ENCODE measurements at places on chromosomes 1 and 21. TPM values are rescaled to one million over a fixed set of nuclear protein-coding genes. Genes with fewer than 3 reads are reported as not detected.
A peak's percentile ranks its signal among the peaks of the same experiment; 100 is the strongest.

The UTP25 gene
- total RNA-seq = 4.6 TPM

The LCE1D gene
- total RNA-seq = not detected

The MTMR11 gene
- total RNA-seq = 2.6 TPM

The DESI2 gene
- total RNA-seq = 25.9 TPM

The CFHR5 gene
- not detected for total RNA-seq

The PGLYRP4 gene
- not detected for total RNA-seq

The TMEM54 gene
- 9.9 TPM for total RNA-seq

DNA sequence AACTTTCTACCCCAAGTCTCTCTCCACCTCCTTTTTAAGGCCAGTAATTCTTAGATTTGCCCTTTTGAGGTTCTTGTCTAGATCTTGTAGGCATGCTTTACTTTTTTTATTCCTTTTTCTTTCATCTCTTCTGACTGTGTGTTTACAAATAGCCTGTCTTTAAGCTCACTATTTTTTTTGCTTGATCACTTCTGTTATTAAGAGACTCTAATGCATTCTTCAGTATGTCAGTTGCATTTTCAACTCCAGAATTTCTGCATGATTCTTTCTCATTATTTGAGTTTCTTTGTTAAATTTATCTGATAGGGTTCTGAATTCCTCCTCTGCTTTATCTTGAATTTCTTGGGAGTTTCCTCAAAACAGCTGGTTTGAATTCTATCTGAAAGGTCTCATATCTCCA is 30.9 kb downstream of the XPR1 start:
- DNase-seq = no peak
- peaks cover 26% of the 10 kb centered on the region for H3K36me3 ChIP-seq
- H3K27me3 ChIP-seq = peaks cover 2% of the 10 kb centered on the region
- no peak overlapping the region for H3K4me3 ChIP-seq

DNA sequence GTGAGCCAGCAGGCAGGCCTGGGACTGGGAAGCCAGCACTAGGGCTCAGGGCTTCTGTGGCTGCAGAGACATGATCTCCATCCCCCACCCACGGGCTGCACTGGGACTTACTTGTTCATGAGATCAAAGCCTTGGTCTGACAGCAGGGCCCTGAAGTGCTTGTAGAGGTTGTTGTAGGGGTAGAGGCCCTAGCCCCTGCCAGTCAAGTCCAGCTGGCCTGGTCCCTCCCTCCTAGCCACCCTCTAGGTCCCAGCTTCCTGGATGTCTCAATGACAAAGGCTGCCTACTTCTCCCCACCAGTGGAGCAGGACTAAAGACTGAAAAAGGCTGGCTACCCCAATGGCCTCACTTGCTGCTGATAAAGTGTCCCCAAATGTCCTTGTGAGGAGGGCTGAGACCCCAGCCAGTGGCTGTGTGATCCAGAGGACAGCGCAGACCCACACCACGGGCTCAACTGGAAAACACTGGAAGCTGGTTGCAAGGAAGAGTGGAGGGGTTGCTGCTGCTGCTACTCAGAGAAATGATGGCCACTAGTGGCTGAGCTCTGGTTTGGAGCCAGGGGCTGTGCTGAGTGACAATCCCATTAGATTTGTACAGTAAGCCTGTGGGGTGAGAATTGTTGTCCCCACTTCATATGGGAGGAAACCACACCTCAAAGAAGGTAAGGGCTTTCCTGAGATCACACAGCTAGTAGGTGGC is 1.4 kb downstream of the HTR1D start:
- no peaks in the 10 kb centered on the region for H3K36me3 ChIP-seq
- H3K4me3 ChIP-seq = no peak overlapping the region
- H3K27me3 ChIP-seq = peaks cover 10% of the 10 kb centered on the region
- peaks cover 9% of the 10 kb centered on the region for H3K4me1 ChIP-seq
- DNase-seq = no peak
- H3K27ac ChIP-seq = no peak overlapping the region

DNA sequence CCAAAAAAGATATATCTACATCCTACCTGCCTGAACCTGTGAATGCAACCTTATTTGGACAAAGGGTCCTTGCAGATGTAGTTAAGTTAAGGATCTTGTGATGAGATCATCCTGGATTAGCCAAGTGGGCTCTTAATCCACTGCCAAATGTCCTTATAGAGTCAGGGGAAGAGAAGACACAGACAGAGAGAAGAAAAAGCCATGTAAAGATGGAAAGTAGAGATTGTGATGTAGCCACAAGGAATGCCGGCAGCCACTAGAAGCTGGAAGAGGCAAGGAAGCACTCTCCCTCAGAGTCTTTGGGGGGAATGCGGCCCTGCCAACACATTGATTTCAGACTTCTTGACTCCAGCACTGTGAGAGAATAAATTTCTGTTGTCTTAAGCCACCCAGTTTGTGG is 16.2 kb downstream of the HSD11B1 start:
- H3K4me1 ChIP-seq = no peaks in the 10 kb centered on the region
- H3K27ac ChIP-seq = no peak overlapping the region
- no peak overlapping the region for H3K4me3 ChIP-seq
- no peak for DNase-seq
- no peaks in the 10 kb centered on the region for H3K27me3 ChIP-seq
- no peaks in the 10 kb centered on the region for H3K36me3 ChIP-seq

DNA sequence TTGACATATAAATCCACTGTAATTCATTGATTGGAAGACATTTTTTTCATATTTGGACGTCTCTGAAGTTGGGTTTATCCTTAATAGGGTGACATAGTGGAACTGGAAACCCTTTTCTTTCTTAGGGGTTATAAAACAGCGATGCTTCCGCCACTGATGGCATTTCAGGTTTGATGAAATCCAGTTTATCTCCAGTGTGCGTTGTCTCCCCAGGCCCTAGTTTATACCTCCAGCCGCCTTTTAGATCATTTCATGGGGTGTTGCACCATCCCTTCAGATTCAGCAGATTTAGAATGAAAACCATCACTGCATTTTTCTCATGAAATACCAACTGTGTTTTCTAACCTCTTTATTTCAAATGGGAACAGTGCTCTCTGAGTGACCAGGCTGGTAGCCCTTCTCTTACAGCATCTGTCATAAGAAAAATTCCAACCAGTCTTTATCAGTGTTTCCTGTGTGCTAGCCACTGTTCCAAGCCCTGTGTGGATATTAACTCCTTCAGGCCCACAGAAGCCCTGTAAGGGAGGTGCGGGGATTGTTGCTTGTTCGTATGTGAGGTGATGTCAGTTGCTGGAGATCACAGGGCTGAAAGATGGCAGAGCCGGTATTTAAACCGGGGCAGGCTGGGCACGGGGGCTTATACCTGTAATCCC is 19.0 kb downstream of the H6PD start:
- H3K4me1 ChIP-seq = peaks cover 28% of the 10 kb centered on the region
- H3K27ac ChIP-seq = peak overlapping the region; percentile 35
- no peak for DNase-seq
- H3K4me3 ChIP-seq = no peak overlapping the region
- no peaks in the 10 kb centered on the region for H3K36me3 ChIP-seq

DNA sequence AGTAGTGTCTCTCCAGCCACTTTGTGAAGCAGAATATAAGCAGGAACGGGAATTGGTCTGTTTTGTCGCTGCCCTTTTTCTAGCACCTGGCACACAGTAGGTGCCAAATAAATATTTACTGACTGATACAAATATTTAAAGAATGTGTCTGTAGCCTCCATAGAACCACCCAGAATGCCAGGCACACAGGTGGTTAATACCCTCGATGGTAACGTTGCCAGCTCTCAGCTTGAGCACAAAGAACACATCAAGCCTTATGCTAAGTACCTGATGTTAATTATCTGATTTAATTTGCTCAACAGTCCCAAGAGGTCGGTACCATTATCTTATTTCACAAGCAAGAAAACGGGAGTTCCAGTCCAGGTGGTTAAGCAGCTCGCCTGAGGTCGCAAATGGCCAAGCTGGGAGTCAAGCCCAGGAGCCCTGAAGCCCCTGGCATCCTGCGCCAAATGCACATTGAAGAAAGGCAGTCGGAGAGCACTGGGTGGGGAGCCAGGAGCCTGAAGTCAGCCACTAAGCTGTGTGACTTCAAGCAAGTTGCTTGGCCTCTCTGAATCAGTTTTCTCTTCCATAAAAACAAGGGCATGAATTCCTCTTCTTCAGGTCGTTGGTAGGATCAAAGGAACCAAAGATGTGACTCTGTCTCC is 26.4 kb downstream of the HSPG2 start:
- DNase-seq = no peak
- H3K36me3 ChIP-seq = no peaks in the 10 kb centered on the region
- no peaks in the 10 kb centered on the region for H3K27me3 ChIP-seq
- no peak overlapping the region for H3K4me3 ChIP-seq

DNA sequence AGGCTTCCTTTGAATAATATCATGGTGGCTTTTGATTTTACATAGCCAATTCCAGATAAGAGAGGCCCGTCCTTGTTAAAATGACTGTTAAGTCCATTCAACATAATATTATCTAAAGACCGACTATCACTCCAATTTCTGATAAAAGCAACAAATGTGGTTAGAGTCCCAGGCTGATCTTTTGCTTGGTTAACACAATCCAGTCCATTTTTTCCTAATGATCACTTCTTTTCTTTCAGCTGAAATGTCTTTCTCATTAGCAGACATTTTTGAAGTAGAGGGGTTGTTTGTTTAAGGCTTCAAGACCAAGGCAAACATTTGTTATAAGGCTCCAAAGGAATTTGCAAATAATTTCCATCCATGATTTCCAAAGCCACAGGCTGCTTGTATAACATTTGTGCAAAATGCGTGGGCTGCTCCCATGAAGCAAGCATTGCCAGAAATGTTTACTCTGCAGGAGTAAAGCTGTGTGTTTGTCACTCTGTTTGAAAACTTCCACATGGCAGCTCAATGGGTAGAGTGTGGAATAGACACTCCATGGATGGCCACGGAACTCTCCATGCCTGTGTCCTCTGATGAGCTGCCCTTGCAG is 111.5 kb downstream of the PSMG1 start:
- peaks cover 3% of the 10 kb centered on the region for H3K27me3 ChIP-seq
- no peak overlapping the region for H3K27ac ChIP-seq
- peaks cover 2% of the 10 kb centered on the region for H3K4me1 ChIP-seq
- peaks cover 10% of the 10 kb centered on the region for H3K36me3 ChIP-seq

- DNase-seq = no peak
- H3K27me3 ChIP-seq = no peaks in the 10 kb centered on the region
- peaks cover 6% of the 10 kb centered on the region for H3K4me1 ChIP-seq
- H3K27ac ChIP-seq = no peak overlapping the region
- no peaks in the 10 kb centered on the region for H3K36me3 ChIP-seq
Measured at GRCh38 chr1:173002891-173003838, 47.6 kb downstream of the TNFSF18 start.

DNA sequence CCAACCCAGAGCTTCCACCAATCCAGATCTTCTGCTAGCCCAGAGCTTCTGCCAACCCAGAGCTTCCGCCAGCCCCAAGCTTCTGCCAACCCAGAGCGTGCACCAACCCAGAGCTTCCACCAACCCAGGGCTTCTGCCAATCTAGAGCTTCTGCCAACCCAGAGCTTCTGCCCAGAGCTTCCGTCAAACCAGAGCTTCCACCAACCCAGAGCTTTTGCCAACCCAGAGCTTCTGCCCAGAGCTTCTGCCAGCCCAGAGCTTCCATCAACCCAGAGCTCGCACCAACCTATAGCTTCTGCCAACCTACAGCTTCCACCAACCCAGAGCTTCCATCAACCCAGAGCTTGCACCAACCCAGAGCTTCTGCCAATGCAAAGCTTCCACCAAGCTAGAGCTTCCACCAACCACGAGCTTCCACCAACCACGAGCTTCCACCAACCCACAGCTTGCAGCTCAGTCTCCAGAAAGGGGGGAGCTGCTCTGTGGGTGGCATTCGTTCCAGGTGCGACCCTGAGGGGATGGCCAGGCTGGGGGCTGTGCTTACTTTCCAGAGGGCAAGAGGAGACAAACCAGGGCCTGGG is 23.8 kb downstream of the CRYAA start:
- H3K27me3 ChIP-seq = peaks cover 11% of the 10 kb centered on the region
- no peak overlapping the region for H3K27ac ChIP-seq
- peaks cover 21% of the 10 kb centered on the region for H3K36me3 ChIP-seq
- DNase-seq = no peak

- no peak for DNase-seq
- H3K27me3 ChIP-seq = no peaks in the 10 kb centered on the region
- H3K4me1 ChIP-seq = no peaks in the 10 kb centered on the region
- H3K36me3 ChIP-seq = peaks cover 8% of the 10 kb centered on the region
- no peak overlapping the region for H3K4me3 ChIP-seq
Measured at GRCh38 chr1:43123031-43123430, 49.1 kb downstream of the EBNA1BP2 start.

- peaks cover 8% of the 10 kb centered on the region for H3K36me3 ChIP-seq
- DNase-seq = no peak
- H3K4me1 ChIP-seq = no peaks in the 10 kb centered on the region
Measured at GRCh38 chr1:182111496-182111895, 50.0 kb upstream of the ZNF648 start.

All from glutamatergic neuron (in vitro differentiated cells).